ENCODE measurements at places on chromosomes 3 and 15.

GRCh38 chr3:152853196-152853595, 18.3 kb downstream of the P2RY1 start:
- DNase-seq: no peak

GRCh38 chr3:125461896-125462295, 58.1 kb downstream of the SNX4 start:
- DNase-seq: no peak

DNA sequence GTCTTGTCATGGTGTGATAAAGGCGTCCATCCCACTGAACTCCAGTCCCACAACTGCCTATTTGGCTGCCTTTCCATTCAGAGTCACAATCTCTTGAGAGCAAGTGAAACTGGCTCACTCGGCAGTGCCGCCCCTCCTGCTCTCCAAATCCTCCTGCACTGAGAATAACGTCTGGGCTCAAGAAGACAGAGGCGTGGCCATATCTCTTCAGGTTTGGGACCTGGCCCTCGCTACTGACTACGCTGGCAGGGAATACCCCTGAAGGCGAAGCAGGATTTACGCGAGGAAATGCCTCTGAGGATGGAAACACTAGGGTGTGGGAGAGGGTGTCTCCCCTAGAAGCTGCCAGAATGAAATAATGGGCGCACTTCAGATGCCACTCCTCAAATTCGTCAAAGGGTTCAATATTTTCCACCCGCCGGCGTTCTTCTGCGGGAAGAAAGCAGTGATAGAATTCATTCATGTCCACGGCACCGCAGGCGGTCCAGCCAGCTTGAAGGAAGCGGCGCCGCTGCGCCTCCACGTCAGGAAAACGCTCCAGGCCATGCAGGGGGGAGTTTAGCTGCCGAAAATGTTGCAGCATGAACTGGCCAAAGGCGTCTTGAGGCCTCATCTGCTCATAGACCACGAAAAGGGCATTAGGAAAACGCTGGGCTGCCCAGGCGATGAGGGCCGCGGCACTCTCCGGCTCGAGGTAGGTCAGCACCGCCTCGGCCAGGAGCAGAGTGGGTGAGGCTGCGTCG, 985 bp downstream of the LCMT2 start:
- no peak for DNase-seq

DNA sequence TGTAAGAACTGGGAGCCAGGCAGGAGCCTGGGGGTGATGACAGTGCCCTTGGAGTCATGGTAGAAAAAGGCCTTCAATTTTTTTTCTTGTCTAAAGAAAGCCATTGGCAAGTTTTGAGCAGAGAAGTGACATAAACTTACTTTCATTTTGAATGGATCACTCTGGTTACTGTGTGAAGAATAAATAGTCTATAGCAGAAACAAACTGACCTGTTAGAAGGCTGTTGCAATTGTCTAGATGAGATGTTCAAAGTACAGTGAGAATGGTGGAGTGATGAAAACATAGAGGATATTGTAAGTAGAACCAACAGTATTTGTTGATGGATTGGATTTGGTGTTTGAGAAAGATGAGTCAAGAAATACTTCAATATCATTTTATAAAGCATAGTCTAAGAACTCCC, 439.9 kb downstream of the TBL1XR1 start:
- no peak for DNase-seq

Data from stimulated activated CD8-positive, alpha-beta memory T cell treated with anti-CD3 and anti-CD28 coated beads, Interleukin-7, amount 100 ng/mL, for 4 hours (primary cell).